ENCODE measurements at places on chromosomes 5 and 9.

DNA sequence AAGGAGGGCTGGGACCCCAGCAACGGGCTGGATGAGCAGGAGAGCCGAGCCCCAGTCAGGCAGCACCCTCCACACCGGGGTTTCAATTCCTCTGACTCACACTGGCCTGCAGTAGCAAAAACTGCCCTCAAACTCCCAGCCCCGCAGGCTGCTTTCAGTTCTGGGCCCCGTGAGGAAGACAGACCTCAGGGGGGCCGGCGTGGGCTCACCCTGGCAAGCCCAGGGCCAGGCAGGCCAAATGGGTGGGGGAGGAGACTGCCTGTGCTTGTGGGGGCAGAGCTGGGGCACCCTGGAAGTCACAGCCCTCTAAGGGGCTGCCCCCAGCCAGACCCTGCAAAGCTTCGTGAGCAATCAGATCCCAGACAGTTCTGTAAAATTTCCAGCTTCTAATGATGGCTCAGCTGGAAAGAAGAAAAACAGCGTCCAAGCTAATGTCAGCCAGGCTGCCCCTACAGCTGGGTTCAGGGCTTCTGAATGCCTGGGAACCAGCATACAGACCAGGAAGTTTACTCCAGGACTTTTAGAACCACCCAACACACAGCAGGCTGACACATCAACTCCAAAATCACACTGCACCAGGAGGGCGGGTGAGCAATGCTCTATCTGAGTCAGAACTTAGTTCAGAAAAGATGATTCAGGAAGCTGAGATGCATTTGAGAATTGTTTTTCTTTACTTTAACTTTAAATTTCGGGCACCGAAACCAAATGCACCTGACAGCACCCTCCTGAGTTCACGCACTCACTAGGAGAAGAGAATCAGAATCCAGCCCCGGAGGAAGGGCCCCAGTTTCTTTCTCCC is 34.7 kb downstream of the LPCAT1 start:
- no peak for DNase-seq

DNA sequence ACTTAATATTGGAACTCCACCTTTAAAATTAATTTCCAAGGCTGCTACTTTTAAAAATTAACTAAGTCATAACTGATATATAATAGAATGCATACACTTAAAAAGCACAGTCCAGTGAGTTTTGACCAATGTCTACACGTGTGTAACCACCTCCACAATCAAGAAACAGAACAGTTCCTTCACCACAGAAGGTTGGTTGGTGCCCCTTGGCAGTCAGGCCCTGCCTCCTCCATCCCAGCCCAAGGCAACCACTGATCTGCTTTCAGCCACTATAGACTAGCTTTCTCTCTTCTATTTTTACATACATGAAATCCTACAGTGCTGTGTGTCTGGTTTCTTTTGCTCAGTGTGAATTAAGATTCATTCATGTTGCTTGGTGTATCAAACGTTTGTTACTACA is 215.2 kb downstream of the CRB2 start:
- DNase-seq, result no peak

- DNase-seq, result no peak
These were observed 6.9 kb downstream of the KIAA1958 start for GRCh38 chr9:112493393-112494137.

GRCh38 chr5:3214838-3215374 is 380.7 kb upstream of the IRX1 start:
- DNase-seq, result no peak

DNA sequence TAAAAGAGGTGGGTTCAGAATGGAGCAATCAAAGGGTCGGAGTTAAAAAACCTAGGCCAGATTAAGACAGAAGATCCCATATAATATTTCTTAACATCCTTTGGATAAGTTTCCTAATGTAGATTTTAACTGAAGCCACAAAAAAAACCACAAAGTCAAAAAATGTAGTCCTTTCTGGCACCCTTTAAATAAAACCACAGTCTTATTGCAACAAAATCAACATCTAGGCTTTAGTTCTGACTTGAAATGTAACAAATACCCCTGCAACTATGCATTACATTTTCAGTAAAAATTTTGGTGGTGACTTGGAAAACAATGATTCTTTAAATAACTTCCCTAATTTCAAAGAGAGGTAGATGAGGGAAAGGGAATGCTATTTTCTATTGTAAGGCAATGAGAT is 109.2 kb downstream of the PSAT1 start:
- no peak for DNase-seq

DNA sequence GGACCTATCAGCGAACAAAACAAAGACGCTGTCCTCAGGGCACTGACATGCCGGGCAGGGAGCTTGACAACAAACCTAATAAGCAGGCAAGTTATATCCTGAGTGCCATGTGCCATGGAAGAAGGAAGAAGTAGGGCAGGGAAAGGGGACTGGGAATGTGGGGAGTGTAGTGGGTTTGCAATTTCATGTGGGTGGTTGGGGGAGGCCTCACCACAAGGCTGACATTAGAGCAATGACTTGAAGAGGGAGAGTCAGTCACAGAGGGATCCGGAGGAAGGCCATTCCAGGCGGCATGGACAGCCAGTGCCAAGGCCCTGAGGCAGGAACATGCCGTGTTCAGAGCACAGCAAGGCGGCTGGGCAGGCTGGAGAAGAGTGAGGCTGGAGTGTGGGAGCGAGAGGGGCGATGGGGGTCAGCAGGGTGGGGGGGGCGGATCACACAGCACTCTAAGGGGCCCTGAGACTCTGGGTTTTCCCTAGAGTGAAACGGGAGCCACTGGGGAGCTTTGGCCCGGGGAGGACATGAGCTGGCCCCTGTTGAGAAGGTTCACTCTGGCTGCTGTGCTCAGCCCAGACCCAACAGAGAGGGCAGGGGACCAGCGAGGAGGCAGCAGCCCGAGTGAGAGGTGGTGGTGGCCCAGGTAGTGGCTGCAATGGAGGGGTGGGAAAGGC is 86.3 kb downstream of the STK10 start:
- DNase-seq, result no peak

DNA sequence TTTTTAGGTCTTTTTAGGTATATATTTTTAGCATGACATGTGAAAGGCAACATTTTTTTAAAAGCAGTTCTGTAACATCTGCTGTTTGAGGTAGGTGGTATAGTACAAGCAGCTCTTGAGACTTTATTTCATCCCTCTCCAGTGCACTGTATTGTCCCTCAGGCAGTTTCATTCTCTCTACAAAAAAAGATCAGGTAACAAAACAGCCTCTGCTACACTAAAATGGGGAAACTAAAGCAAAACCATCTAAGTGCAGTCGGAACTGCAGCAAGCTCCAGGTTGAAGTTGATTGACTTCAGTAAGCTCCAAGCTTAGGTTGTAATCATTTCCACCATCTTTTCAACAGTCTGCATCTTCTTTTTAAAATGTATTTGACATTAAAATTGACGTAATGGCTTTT is 195.6 kb downstream of the DEPDC1B start:
- no peak for DNase-seq

DNA sequence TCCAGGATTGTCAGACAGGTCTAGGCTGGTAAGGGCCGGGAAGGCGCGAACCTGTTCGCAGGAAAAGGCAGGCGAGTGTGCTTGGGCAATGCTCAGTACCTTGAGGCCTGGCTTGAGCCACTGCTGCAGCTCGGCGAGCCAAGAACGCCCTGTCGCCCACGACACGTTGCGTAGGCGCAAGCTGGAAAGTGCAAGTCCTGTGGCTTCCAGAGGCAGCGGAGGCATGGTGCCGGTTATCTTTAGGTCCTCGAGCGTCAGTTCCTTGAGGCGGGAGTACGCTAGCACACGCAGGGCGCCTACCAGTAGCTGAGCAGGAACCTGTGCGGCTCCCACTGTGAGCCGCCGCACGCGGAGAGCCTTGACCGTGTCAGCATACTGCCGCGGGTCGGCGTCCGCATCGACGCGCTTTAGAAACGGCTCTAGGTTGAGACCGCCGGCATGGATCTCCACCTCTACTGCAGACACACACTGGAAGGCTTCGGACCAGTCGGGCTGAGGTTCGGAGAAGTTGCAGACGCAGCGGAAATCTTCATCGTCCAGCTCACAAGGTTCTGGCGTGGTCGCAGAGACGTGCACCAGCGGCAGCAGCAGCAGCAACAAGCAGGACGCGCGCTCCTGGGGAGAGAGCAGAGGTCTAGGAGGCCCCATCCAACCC is 482 bp downstream of the CD14 start:
- DNase-seq, result no peak

- peak; percentile 59 for DNase-seq
These were observed 18.4 kb upstream of the F2RL2 start for GRCh38 chr5:76641514-76642120.

DNA sequence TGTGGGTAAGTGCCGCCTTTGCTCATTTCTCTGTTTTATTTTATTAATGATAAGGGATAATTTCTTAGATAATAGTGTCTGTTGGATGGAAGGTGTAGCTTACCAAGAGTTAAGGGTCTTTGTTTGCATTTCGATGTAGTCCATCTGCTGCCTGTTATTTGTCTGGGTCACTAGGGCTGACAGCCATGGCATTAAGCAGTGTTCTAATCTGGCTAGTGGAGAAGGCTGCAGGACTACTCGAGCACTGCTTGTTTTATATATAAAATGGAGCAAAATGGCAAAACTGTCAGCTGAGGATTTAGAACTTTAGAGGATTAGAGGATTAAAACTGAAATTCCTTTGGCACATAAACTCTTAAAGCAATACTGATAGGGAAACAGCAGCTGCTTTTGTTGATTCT is 67.5 kb downstream of the C7 start:
- DNase-seq, result no peak

- DNase-seq, result no peak
These were observed 17.0 kb upstream of the MOCS2 start for GRCh38 chr5:53126521-53126920.

- no peak for DNase-seq
These were observed 365.8 kb upstream of the DAP start for GRCh38 chr5:11126844-11127243.

GRCh38 chr9:33129886-33130881 is 37.0 kb downstream of the B4GALT1 start:
- DNase-seq, result no peak

- no peak for DNase-seq
These were observed 259.8 kb upstream of the ADAMTS16 start for GRCh38 chr5:4880304-4880741.

GRCh38 chr9:87816036-87816435 is 66.6 kb upstream of the SPATA31E1 start:
- no peak for DNase-seq

All from foreskin melanocyte (primary cell).